Body of pancreas (tissue), 4 donors: ENCODE measurements at places on chromosomes 5 and 9. TPM values are rescaled to one million over a fixed set of nuclear protein-coding genes. Genes with fewer than 3 reads are reported as not detected.
A peak's percentile ranks its signal among the peaks of the same experiment; 100 is the strongest.

The ARL10 gene
- 2.9 TPM for total RNA-seq

The CLIC3 gene
- total RNA-seq, result not detected

The SLC22A4 gene
- total RNA-seq, result not detected

The CDKN2B gene
- 9.6 TPM for total RNA-seq

The ANKRD18A gene
- total RNA-seq, result 23.1 TPM

The ARL14EPL gene
- not detected for total RNA-seq

The TUSC1 gene
- 24.4 TPM for total RNA-seq

The CRB2 gene
- total RNA-seq, result under 0.01 TPM

The CORO2A gene
- total RNA-seq, result 0.66 TPM

GRCh38 chr9:105143136-105143430, 101.4 kb upstream of the SLC44A1 start:
- no peak for DNase-seq

- no peak for DNase-seq
Measured at GRCh38 chr9:15786616-15787015, 233.8 kb downstream of the CCDC171 start.

- peak; percentile 85 for DNase-seq
Measured at GRCh38 chr9:121055642-121056143, 5.6 kb upstream of the C5 start.

- DNase-seq, result no peak
Measured at GRCh38 chr9:89418882-89419640, 78.9 kb downstream of the SEMA4D start.

DNA sequence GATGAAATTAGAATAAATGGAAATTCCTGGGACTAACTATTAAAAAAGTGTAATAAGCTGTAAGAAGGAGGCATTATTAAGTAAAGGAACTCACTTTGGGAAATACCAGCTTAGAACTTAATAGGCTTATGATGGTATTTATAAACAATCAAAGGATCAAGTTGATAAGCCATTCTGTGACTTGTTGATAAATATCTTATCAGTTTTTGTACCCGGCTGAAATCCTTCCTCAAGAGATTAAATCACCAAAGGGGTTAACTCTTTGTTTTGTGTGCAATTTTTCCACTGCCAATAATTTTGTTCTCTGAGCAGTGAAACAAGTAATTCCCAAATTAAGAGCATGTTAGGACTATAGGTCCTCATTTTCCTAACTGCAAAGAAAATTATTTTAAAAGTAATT, 70.7 kb upstream of the BDP1 start:
- no peak for DNase-seq

- DNase-seq, result no peak
Measured at GRCh38 chr5:4007001-4007400, 411.4 kb downstream of the IRX1 start.

DNA sequence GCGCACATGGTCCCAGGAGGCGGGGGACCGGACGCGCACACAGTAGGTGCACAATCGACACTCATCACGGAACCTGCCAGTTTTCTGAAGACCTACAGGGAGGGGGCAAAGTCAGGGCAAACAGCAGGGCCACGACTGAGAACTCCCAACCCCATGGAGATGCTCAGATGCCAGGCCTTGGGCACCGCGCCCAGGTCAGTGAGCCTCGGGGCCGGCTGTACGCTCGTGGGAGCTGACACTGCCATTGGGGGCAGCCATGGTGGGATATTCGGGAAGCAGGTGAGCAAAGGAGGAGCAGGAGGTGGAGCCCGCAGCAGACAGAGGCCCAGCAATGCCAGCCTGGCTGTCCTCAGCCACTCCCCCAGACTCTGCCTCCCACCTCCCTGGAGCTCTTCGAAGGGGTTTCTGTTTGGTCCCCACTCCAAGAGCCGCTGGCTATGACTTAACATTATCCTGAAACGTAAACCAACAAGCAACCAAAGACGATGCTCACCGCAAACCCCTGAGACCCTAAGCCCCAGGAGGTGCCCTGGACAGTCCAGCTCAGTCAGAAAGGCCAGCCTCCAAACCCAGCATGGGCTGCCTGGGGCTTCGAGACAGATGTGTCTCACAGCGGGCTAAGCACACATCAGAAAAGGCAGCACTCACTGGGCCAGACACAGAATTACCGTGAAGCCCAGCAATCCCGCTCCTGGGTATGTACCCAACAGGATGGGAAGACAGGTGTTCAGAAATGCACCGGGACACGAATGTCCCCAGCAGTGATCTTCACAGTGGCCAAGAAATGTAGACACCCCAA, 78.4 kb downstream of the VAV2 start:
- no peak for DNase-seq

GRCh38 chr9:85502815-85503655, 238.7 kb downstream of the AGTPBP1 start:
- DNase-seq, result no peak

- no peak for DNase-seq
Measured at GRCh38 chr9:75053869-75054268, 25.8 kb upstream of the CARNMT1 start.

GRCh38 chr5:107652839-107653607, 17.7 kb downstream of the EFNA5 start:
- DNase-seq, result no peak

GRCh38 chr9:22049411-22049810, 40.3 kb upstream of the CDKN2B start:
- DNase-seq, result no peak

DNA sequence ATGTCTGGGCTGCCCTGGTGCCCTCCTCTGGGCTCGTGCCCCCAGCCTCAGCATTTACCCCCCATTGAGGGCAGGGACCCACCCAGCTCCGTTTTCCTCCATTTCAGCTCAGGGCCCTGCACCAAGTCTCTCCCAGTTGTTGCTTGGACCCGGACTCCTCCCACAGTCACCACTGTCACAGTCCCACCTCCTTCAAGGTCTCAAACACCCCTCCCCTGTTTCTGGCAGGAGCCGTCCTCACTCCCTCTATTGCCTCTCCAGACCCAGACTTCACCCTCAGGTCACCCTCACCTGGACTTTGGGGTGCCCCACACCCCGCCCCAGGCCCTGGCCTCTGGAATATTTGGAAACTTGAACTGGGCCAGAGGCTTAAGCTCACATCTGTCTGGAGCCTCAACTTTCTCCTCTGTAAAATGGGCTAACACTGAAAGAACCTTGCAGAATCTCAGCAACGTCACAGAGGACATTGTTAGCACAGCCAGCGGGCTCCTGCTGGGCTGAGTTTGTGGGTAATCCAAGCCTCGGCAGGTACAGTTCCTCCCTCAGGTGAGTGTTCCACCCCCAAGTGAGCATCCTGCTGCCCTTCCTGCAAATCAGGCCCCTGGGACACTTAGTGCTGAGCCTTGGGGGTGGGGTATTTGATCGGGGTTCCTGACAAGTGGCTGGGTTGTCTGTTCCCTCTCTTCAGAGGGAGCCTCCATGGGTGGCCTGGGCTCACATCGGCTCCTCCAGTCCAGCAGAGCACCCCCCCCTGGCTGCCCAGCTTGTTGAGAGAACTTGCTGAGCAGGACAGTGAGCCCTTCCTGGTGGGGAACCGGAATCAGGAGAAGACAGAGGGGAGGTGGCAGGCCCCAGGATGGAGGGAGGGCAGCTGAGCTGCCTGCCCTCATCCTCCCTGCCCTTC, 130.1 kb downstream of the C9orf50 start:
- peak; percentile 61 for DNase-seq

DNA sequence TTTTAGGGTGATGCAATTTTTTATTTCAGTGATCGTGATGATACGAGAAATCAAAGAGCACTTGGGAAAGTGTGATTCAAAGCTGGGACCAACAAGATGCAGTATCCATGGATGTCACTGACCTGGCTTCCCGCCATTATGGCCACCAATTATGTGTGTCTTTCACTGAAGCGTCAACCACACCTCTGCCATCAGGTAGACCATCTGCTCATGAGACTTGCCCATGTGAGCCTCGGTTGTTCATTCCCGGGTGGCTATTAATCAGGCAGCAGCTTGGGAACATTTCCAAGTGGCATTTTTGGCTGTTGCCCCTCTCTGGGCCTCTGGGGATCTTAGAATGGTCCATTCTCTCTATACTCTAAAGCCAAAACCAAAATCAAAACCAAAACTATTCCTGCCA, 436.0 kb upstream of the ADAMTSL1 start:
- DNase-seq, result no peak

- no peak for DNase-seq
Measured at GRCh38 chr9:102521097-102521755, 473.9 kb upstream of the CYLC2 start.

GRCh38 chr9:87604886-87605588, 107.4 kb downstream of the DAPK1 start:
- no peak for DNase-seq

DNA sequence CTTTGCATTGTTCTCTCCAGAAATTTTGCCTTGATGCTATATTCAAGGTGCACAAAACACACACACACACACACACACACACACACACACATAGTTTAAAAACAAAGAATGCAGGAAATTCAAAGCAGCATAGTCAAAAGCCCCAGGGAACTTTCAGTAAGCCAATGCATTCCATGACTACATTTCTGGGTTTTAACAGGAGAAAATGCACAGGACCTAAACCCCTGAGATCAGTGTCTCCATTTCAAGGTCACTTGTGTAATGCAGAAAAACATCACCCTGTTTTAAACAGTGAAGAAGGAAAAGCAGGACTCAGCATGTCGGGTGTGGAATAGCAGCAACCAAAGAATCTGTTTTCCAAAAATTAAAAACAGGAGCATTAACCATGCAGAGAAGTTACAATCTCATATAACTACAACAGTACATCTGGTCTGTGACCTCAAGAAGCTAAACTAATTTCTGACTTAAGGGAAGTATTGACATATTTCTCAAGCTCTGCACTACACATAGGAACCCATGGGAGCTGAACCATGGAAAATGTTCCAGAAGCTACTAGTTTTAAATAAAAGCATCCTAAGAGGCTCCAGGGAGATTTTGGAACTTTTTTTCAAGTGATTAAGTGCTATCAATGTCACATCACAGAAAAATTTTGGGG, 296.7 kb downstream of the HINT1 start:
- no peak for DNase-seq

DNA sequence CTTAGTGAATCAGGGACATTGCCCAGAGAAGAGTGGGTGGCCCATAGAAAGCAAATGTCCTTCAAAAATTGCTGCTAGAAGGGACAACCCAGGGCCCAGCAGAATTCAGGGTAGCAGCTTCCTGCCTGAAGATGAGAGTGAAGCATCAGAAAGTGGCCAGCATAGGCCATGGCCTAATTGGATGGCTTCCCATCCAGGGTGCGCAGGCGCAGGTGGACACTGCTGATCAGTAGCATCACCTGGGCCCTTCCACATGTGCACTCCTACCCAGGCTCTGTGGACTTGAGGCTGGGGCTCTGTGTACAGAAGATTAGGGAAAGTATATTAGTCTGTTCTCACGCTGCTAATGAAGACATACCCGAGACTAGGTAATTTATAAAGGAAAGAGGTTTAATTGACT, 58.6 kb upstream of the GARNL3 start:
- no peak for DNase-seq

GRCh38 chr5:78829811-78830527, 155.1 kb downstream of the ARSB start:
- no peak for DNase-seq
